ENCODE measurements at places on chromosomes 1 and 21. TPM values are rescaled to one million over a fixed set of nuclear protein-coding genes. Genes with fewer than 3 reads are reported as not detected.

Gene LCE2B
- total RNA-seq = not detected

Gene CHI3L2
- 8.1 TPM for total RNA-seq

Gene GSTM3
- total RNA-seq = 7.8 TPM

Gene XPR1
- total RNA-seq = 18.6 TPM

DNA sequence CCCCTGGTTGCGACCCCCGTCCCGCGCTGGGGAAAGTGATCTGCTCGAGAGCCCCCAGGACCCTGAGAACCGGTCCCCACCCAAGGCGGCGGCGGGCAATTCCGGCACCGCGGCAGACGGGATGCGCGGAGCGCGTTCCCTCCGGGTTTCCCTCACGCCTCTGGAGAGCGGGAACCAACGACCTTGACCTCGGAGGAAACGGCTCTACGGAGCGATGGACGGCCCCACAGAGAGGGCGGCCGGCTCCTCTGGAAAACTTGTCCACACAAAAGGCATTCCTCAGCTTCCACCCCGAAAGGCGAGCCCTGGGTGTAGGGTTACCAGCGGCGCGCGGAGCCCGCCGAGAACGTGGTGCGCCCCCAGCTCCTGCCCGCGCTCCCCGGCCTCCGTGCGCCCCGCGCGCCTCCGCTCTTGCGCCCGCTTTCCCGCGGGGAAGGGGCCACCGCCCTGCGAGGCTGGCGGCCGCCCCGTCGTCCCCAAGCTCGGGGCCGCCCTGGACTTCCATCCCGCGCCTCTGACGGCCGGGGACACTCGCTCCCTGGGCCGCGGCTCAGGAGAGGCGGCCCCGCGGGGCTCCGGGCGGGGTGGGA, 391 bp upstream of the KIAA1614 start:
- DNase-seq = no peak
- no peak overlapping the region for H3K4me3 ChIP-seq
- peaks cover 2% of the 10 kb centered on the region for H3K36me3 ChIP-seq
- H3K4me1 ChIP-seq = peaks cover 9% of the 10 kb centered on the region
- H3K27me3 ChIP-seq = peaks cover 62% of the 10 kb centered on the region

DNA sequence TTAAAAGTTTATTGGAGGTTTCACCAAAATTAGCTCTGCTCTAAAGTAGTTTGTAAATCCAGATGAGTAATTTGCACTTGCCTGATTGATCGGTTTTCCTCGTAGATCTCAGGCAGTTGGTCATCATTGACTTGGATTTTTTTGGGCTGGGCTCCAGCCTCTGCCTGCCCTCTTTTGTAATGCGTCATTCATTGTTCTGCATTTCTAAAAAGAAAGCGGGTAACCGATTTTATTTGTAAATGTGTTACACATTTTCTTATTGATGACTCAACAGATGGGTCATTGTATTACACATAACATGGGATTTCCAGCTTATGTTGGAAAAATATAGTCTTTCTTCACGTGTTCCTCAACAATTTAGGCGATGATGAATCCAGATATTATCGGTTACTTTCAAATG, 5.5 kb downstream of the ETS2 start:
- no peak overlapping the region for H3K27ac ChIP-seq
- H3K4me3 ChIP-seq = no peak overlapping the region
- peaks cover 14% of the 10 kb centered on the region for H3K4me1 ChIP-seq
- DNase-seq = no peak
- H3K36me3 ChIP-seq = peaks cover 11% of the 10 kb centered on the region

DNA sequence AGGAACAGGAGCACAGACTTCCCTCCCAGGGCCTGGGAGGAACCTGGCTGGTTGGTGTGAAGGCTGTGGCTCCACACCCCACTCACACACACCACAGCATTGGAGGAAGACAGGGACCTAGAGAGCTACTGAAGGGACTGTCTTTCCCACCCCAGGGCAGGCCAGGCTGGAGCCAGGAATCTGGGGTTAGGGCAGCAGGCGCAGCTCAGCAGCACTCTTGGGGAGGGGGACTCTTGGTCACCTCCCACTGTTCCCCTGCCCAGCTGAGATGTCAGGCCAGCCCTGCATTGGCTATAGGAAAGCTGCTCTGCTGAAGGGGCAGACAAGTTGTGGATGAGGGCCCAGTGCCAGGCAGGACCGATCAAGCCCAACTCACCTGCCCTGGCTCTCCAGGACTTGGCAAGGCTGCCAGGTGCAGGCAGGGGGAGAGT, 1.6 kb upstream of the PLEKHA6 start:
- H3K27ac ChIP-seq = no peak overlapping the region
- no peak overlapping the region for H3K4me3 ChIP-seq

Gene CD55
- total RNA-seq = 98.3 TPM

DNA sequence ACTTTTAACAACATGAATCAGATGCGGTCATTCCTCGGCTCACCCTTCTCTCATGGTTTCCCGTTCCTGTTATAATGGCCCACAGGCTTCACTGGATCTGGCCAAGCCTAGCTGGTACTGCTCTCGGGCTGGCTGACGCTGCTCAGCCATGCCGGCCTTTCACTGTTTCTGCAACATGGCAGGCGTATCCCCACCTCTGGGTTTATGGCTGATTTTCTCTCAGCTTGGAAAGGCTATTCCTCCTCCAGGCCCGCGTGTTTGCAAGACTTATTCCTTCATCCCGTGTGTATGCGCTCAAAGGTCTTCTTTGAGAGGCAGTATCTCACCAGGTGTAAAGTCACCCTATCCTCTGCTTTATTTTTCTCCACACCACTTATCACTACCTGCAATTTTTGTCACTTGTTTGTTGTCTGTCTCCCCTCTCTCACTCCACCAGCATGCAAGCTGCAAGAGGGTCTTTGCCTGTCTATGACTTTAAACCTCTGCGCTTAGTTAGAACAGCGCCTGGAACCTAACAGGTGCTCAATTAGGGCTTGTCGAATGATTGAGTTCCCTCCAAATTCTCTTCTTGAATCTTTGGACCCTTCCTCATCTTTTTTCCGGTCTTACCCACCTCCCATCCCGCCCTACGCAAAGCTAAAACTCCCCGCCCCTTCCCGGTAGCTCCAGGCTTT, 491 bp upstream of the RAP1A start:
- peak overlapping the region; percentile 98 for H3K27ac ChIP-seq
- H3K4me1 ChIP-seq = peaks cover 65% of the 10 kb centered on the region
- peak overlapping the region; percentile 99 for H3K4me3 ChIP-seq
- no peaks in the 10 kb centered on the region for H3K27me3 ChIP-seq

Gene ANGPTL3
- not detected for total RNA-seq

Gene DSCAM
- total RNA-seq = not detected

DNA sequence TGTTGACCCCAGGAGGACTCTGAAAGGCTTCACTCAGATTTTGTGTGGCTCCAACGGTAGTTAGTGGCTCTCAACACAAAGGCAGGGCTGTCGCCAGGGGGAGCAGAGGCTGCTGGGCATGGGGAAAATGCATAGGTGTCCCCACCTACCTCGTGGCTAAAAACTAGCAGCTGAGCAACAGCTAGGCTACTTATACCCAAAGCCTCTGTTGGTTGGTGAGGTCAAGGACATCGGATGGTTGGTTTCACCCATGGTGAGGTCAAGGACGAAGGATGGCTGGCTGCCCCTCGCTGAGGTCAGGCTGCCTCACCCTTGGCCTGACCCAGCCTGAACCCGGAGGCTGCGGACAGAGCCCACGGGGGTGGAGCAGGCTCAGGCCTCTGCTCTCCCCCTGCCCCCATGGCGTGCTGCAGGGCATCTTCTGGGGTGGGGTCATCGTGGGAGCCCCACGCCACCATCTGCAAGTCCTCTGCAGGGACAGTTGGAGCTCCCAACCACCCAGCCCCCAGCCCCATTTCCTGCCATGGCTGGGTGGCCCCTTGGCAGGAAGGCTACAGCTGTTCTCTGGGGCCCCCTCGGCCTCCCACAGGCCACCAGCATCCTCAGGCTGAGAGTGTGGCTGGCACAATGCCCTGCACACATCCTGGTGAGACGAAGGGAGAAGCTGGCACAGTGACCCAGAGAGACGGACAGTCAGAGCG, 8.5 kb upstream of the GNB1 start:
- H3K4me3 ChIP-seq = no peak overlapping the region
- H3K27me3 ChIP-seq = no peaks in the 10 kb centered on the region
- no peaks in the 10 kb centered on the region for H3K36me3 ChIP-seq
- no peak for DNase-seq

Gene NUAK2
- total RNA-seq = 5.1 TPM

Gene ST6GALNAC5
- not detected for total RNA-seq

DNA sequence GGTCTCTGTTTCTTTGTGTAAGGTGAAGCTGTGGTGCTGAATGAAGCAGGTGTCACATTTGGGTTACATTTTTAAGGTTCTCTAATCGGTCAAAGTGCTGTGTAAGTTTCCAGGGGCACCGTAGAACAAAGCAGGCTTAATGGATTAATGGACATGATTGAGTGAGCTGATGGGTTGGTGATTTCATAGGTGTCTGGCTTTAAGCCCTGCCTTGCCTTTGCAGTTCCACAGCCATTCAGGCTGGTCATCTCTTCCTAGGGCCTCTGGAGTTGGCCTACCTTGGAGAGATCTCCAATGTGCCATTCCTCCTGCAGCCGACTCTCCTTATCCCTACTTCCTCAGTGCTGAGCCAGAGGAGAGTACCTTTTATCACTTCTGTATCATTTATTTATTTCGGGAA, 15.2 kb downstream of the GALNT2 start:
- H3K4me3 ChIP-seq = no peak overlapping the region
- H3K36me3 ChIP-seq = peaks cover under 1% of the 10 kb centered on the region
- H3K27me3 ChIP-seq = no peaks in the 10 kb centered on the region
- DNase-seq = no peak
- peak overlapping the region; percentile 66 for H3K27ac ChIP-seq
- H3K4me1 ChIP-seq = peaks cover 37% of the 10 kb centered on the region

Gene MARK1
- total RNA-seq = 0.10 TPM
